GDM1 (cell line): ENCODE measurements at places on chromosomes 6 and 20.

GRCh38 chr6:34310817-34311216 is 62.0 kb upstream of the SMIM29 start:
- DNase-seq = no peak

GRCh38 chr6:126077810-126078776 is 91.8 kb downstream of the TRMT11 start:
- DNase-seq = no peak

- DNase-seq = no peak
Observed at GRCh38 chr20:8209061-8209460, 77.0 kb downstream of the PLCB1 start.

DNA sequence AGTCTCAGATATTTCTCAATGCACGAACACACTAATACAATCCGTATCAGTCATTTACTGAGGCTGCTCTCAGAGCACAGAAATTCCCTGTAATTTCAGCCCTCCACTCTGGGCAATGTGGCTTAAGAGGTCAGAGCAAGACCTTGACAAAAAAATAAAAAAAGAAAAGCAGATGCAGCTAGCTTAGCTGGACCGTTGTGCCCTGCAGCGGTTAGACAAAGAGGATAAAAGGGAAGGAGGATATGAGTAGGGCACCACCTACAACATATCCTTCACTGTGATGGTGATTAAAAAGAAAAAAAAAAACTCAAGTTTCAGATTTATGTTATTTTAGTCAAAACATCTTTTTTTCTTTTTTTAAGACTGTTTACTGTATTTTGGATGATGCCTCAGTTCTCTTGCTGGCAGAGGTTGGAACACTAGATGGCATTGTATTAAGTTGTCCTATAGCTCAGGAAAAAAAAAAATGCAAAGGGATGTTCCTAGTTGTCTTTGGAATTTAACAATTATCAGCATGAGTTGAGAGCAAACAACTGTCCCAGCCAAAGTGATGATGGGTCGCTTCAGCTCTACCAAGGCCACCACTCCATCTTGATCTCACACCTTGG is 59.9 kb downstream of the ANKEF1 start:
- no peak for DNase-seq

GRCh38 chr6:7910298-7910653 is 312 bp downstream of the TXNDC5 start:
- DNase-seq = no peak

DNA sequence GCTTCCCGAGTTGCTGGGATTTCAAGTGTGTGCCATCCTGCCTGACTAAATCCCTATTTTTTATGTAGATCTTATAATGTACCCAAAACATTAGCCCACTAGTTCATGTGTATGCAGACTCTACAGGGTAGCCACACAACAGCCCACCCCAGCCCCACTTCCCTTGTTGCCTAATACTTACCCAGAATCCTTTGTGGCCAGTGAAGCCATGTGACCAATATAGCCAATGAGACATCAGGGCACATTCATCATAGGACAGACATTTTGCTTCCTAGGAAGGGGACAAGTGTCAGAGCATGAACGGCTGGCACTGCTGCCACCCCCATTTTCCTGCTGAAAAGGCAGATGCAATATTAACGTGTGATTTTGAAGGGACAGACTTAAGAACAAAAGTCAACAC is 36.0 kb upstream of the TCP11 start:
- no peak for DNase-seq

DNA sequence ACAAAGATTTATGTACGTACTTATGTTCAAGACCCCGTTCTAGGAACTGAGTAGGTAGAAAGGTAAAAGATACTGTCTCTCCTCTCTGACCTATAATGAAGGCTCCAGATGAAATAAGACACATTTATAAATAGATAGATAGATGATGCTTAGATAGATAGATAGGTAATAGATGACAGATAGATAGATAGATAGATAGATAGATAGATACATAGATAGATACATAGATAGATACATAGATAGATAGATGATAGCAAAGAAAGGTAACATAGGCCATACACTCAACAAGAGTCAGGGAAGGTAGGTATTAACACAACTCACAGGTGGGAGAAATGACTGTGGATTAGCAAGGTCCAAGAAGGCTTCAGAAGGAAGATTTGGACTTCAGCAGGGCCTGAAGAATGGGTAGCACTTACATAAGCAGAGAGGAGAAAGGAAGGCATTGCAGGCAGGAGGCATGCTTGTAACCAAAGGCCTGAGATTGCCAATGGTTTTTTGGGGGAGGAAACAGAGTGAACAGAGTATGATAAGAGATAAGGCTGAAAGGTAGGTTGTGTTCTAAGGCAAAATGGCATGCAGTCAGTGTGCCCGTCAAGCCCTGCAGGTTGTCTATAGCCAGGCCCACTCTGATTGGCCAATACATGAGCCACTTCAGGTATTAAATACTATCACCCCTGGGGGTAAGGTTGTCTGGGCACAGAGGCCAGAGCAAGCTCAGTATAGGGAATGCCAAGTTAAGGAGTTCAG is 7.7 kb upstream of the MYB start:
- DNase-seq = no peak

DNA sequence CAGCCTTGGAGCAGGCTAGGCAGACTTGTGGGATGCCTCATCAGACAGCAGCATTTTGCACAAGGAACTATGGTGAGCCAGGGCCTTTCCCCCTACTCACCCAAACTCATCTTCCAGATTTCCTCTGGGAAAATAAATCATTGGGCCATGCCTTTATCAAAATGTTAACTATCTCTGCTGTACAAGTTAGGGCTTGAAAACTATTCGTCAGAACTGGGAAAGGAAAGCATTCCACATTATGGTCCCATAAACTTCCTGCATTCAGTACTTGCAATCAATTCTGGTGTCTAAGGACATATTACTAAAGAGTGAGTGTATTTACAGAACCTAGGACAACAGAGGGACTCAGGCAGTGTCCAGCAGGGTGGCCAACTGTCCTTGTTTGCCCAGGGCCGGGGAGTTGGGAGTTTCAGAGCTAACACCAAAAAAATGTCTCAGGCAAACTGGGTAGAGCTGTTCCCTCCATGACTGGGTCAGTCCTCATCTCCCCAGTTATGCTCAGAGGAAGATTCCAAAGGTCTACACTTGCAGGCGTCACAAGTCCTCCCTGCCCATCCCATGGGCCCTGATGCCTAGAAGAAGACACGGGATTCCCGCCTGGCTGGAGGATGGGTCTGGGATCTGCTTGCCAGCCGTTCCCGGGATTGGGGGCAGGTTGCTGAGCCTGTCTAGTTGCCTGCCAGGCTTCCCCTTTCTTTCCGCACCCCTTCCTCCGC is 72.2 kb downstream of the SLC22A3 start:
- no peak for DNase-seq

- no peak for DNase-seq
Observed at GRCh38 chr20:25247000-25247517, 826 bp upstream of the PYGB start.

DNA sequence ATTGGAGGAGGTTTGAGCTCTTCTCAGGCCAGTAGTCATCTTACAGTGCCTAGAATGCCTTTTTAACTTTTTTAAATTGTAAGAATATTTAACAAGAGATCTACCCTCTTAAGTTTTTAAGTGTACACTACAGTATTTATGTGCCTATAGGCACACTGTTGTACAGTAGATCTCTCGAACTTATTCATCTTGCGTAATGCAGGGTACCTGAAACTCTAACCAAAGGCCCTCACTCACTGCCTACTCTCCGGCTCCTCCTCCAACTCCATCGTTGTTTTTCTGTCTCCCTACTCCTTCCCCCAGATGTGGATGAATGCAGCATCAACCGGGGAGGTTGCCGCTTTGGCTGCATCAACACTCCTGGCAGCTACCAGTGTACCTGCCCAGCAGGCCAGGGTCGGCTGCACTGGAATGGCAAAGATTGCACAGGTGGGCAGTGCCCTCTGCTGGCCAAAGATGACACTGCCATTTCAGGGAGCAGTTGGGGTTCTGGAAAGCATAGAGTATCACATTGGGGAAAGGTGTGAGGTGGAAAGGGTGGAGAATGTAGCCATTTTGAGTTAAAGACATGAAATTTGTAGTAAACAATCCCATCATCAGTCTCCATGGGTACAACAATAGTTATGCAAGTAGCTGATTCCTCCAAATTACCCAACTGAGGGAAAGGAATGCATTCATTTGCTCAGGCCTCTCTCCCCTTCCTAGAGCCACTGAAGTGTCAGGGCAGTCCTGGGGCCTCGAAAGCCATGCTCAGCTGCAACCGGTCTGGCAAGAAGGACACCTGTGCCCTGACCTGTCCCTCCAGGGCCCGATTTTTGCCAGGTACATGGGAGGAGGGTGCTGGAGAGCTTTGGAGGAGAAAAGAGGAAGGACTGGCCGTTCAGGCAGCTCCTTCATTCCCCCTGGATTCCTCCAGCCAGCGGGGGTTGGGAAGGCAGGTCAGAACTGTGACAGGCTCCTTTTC is 18.4 kb upstream of the ZNF76 start:
- DNase-seq = peak; percentile 54

- no peak for DNase-seq
Observed at GRCh38 chr6:168273441-168274036, 46.0 kb downstream of the DACT2 start.

GRCh38 chr6:93940381-93940780 is 521.0 kb upstream of the EPHA7 start:
- no peak for DNase-seq

DNA sequence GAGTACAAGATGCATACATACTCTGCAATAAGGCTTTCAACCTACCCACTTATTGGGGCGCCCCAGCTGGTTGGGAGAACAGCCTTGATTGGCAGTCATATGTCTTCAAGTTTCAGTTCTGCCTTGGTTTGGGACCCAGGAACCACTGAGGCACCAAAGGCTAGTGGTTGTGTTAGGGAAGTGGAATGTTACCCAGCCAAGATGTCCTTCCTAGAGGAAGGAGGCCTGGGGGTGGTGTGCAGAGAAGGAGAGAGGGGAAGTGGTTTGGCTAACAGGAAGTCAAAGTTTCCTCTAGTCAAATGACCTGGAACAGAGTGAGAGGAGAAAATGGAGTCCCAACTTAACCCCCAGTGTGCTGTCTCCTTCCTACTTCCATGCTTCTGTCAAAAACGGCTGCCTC is 59.4 kb downstream of the CD164 start:
- peak; percentile 86 for DNase-seq

GRCh38 chr6:90103056-90103800 is 193.4 kb downstream of the BACH2 start:
- no peak for DNase-seq

- no peak for DNase-seq
Observed at GRCh38 chr20:33658510-33658909, 3.6 kb upstream of the C20orf144 start.

- no peak for DNase-seq
Observed at GRCh38 chr6:34239500-34239825, 2.8 kb downstream of the HMGA1 start.

GRCh38 chr6:134293659-134294161 is 24.2 kb downstream of the SGK1 start:
- DNase-seq = no peak

GRCh38 chr20:53829255-53829723 is 235.7 kb upstream of the ZNF217 start:
- DNase-seq = no peak

DNA sequence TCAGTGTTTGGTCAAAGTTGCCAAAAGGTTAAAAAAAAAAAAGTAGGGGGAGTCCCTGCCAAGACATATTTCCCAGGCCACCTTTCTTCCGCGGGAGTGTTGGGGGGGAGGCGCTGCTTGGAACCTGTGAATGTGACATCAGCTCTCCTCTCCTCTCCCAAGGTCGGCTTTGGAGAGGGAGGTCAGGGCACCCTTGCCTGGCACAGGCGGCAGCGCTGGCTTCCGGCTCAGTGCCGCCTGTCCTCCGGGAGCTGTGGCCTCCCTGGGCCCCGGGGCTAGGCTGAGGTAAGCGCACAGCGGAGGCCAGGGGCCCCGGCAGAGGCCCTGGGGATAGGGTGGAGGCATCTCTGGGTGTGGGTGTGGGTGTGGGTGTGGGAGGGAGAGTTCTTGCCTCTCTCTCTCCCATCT is 1.9 kb upstream of the EDN1 start:
- no peak for DNase-seq

DNA sequence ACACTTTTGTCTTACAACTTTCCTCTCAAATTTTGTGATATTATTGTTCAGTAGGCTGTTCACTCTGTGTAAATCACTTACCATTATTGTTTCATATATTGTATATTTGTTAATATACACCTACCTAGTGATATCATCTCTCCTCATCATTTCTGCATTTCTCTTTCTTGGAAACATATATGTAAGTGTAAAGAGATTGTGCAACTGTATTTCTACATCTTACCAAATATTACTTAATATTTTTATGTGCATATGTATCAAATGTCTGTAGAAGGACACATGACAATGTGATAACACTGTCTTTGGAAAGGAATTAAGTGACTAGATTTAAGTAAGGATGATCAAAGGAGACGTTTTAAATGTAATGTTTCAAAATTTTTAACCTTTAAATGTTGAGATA is 30.2 kb downstream of the ZNF322 start:
- no peak for DNase-seq

DNA sequence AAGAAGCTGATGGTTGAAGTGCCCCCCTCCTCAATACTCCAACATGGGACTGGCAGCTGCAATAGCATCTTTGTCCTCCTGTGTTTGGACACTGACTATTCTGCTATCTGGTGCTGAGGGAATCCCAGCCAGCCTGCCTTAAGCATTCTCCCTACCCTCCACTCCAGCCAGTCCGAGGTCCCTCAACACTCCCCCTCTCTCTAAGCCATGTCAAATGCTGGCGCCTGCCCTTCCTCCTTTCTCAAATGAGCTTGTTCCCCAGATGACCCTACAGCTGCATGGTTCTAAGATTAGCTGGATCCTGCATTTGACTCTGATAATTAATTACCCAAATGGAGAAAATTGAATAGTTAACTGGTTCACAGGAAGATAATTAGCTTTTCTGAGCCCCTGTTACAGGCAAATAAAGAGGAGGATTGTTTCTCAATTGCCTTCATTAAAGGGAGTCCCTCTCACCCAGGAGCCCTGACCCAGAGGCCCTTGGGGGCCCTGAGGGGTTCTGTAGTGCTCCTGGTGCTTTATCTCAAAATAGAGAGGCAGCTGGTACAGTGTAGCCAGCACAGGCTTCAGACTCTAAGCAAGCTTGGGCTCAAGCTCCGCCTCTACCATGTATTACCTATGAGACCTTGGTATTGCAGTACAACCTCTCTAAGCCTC is 37.9 kb upstream of the CHD6 start:
- no peak for DNase-seq

GRCh38 chr6:6785163-6785521 is 196.6 kb downstream of the LY86 start:
- no peak for DNase-seq

DNA sequence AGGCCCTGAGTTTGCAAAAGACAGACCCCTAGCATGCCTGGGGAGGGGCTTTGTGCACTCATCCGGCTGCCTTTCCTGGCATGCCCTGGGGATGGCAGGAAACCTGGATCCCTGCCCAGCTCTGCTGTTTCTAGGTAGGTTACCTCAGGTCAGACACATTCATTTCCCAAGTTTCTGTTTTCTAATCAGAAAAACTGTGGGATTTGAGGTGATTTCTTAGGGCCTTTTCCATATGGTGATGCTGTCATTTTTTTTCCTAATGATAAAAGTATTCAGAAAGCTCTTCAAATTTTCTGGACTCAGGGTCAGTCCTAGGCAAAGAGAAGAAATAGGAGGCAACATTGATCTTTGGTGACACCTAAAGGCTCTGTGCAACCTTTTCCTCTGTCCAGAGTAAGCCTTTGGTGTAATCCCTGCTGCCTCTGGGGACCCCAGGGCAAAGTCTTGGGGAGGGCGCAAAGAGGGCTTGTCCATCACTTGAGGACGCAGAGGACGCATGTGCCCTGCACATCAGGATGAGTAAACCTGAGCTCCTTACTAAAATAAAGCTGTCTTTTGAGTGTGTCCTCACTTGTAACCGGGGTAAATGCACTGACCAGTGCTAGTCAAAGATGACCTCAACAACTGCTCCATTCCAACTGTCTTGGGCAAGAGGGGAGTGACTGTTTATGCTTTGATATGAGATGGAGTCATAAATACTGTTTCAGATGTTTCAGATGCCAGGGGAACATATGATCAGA is 13.5 kb upstream of the TRAM2 start:
- DNase-seq = no peak
